ENCODE measurements at places on chromosomes 11 and 22. TPM values are rescaled to one million over a fixed set of nuclear protein-coding genes. Genes with fewer than 3 reads are reported as not detected.

DNA sequence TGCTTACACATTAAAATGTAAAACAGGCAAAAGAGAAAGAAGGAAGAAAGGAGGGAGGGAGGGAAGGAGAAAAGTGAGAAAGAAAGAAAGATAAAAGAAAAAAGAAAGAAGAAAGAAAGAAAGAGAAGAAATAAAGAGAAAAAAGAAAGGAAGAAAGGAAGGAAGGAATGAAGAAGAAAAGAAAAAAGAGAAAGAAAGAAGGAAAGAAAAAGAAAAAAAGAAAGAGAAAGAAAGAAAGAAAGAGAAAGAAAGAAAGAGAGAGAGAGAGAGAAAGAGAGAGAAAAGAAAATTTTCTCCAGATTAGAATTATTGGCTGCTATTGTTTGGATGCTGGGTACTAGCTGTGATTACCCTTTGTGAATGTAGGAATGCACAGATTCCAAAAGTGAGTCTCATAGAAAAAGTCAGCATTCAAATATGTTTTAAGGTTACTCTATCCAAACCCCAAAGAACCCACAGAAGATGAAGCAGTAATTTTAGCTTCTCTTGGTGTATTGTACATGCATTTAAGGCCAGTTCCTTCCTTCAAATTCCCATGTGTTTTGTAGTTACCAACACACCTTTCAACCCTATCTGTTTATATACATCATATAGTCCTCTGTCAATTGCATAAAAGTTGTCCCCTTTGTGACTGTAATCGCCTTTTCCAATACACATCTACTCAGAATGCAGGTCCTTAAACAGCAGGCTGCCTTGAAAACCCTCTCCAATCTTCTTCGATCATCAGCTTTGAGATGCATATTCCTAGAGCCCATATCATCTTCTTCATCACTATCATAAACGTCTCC is 789 bp upstream of the FAM111A start:
- peaks cover 50% of the 10 kb centered on the region for H3K4me1 ChIP-seq
- peaks cover 40% of the 10 kb centered on the region for H3K36me3 ChIP-seq
- peak overlapping the region; percentile 95 for H3K4me3 ChIP-seq

- no peak overlapping the region for H3K27ac ChIP-seq
- no peak for DNase-seq
- H3K36me3 ChIP-seq = peaks cover 39% of the 10 kb centered on the region
- no peak overlapping the region for H3K4me3 ChIP-seq
- no peaks in the 10 kb centered on the region for H3K27me3 ChIP-seq
These were observed 5.6 kb downstream of the DUSP18 start for GRCh38 chr22:30662040-30662439.

DNA sequence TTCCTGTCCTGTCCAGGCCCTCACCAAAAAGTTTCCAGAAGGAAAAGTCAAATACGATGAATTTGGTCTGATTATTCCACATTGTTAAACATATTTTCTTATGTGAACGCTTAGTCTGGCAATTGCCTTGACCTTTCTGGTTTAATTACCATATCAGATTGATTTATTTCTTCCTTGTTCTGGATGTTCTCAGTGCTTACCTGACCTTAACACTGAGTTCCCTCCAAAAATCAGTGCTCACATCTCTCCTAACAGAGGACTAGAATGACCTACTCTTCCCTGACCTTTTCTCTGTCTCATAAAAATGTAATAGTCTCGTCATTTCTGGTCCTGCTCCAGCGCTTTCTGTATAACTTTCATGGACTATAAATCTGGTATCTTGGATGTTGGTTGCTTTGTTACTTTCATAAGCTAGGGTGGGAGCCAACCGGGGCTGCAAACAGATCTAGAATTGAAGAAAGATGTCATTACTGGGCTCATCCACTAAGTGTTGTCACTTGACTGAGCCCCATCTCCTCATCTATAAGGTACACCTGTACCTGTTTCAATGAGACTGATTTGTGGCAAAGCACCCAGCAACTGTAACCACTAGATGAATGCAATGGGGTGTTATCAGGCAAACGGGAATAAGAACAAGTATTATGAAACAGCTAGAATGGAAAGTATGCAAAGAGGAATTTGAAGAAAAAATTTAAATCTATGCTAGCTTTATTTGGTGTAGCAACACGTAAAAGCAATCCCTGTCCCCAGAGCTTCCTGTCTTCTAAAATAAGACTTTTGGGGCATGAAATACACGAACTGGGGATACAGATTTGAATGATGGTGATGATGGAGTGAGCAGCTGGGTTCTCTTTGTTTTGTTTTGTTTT is 2.4 kb downstream of the FADS2 start:
- H3K4me3 ChIP-seq = peak overlapping the region; percentile 95
- peaks cover 14% of the 10 kb centered on the region for H3K27me3 ChIP-seq
- peaks cover 71% of the 10 kb centered on the region for H3K4me1 ChIP-seq
- peaks cover 61% of the 10 kb centered on the region for H3K36me3 ChIP-seq

- no peaks in the 10 kb centered on the region for H3K36me3 ChIP-seq
- H3K4me1 ChIP-seq = peaks cover 5% of the 10 kb centered on the region
- peaks cover 18% of the 10 kb centered on the region for H3K27me3 ChIP-seq
- DNase-seq = no peak
These were observed 15.1 kb upstream of the GLYATL1 start for GRCh38 chr11:58924230-58924629.

DNA sequence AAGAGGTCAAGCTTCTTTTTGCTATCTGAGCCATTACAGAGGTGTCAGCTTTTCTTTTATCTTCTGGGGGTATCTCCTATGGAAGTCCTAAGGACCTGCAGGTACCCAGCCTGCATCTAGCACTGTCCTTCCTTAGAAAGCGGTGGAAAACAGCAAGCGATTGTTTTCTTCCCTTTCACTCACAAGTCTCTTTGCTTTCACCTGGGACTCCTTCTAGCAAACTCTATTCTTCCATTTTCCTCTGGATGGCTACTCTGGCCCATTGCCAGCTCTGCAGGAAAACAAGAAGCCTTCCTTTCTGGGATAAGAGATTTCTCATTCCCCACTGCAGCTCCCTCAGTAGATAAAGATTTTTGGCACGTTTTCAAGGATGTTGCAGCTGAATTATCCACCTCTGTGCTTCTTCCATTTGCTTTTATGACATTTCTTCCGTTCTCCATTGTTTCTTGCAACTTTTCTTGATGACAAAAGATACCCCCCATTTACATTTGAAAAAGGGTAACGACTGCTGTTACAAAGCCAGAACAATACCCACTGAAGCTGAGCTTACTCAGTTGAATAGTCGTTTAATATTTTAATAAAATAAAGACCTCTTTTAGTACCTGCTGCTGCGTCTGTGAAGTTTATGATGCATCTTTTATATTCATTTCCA is 40.2 kb upstream of the BDNF start:
- no peak for DNase-seq
- no peak overlapping the region for H3K27ac ChIP-seq
- no peak overlapping the region for H3K4me3 ChIP-seq
- H3K27me3 ChIP-seq = peaks cover 2% of the 10 kb centered on the region
- H3K4me1 ChIP-seq = no peaks in the 10 kb centered on the region

DNA sequence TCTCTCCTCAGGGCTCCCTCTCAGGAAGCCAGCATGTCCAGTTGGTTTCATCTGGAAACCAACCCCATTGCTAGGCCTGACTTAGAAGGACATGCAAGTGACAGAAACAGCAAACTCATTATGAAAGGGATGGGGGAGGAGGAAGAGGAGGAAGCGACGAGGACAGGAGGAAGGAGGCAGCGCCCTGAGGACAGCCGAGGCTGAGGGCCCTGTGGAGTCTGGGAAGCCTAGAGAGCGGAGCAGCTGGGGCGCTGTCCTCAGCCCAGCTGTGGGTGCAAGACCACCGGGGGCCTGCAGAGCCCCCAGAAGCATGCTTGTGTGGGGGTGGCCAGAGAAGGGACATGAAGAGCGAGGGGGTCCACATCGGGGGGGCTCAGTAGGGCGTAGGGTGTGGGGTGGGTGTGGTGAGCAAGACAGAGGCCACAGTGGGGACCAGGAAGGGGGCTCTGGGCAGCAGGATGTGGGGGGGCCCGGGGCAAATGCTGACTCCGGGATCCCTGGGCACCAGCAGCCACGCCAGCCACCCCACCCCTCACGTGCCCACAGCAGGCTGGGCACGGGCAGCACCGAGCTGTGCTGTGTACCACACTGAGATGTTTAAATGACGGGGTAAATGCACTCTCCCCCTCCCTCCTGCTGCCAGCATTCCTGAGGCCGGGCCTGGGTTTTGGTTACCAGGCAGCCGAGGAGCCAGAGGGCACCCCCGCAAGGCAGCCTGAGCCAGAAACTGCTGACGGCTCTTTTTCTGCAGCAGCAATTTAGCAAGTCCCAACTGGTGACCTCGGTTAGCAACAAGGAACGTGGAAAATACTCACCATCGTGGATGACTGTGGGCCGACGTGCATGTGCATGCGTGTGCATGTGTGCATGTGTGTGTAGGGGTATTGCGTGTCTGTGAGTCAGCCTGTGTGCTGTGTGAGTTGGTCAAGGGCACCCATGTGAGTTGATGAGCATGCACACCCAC is 82.7 kb upstream of the LINC01488 start:
- H3K4me3 ChIP-seq = no peak overlapping the region
- H3K36me3 ChIP-seq = no peaks in the 10 kb centered on the region
- peaks cover 15% of the 10 kb centered on the region for H3K27me3 ChIP-seq
- DNase-seq = no peak
- H3K27ac ChIP-seq = no peak overlapping the region

- peaks cover 56% of the 10 kb centered on the region for H3K4me1 ChIP-seq
- H3K27me3 ChIP-seq = no peaks in the 10 kb centered on the region
- no peak overlapping the region for H3K27ac ChIP-seq
- no peak overlapping the region for H3K4me3 ChIP-seq
These were observed 7.4 kb downstream of the SPCS2 start for GRCh38 chr11:74956397-74957015.

PGR gene
- not detected for total RNA-seq

MGAT3 gene
- 0.55 TPM for total RNA-seq

TTLL12 gene
- 43.0 TPM for total RNA-seq

GGTLC2 gene
- total RNA-seq = not detected

All from activated CD4-positive, alpha-beta memory T cell treated with anti-CD3 and anti-CD28 coated beads, Interleukin-2, amount 10 ng/mL, durations not matched to agents 7 days and 5 days (primary cell).